Mesenteric fat pad (tissue), 1 donor: ENCODE measurements at places on chromosomes 2 and 18. TPM values are rescaled to one million over a fixed set of nuclear protein-coding genes. Genes with fewer than 3 reads are reported as not detected.

DNA sequence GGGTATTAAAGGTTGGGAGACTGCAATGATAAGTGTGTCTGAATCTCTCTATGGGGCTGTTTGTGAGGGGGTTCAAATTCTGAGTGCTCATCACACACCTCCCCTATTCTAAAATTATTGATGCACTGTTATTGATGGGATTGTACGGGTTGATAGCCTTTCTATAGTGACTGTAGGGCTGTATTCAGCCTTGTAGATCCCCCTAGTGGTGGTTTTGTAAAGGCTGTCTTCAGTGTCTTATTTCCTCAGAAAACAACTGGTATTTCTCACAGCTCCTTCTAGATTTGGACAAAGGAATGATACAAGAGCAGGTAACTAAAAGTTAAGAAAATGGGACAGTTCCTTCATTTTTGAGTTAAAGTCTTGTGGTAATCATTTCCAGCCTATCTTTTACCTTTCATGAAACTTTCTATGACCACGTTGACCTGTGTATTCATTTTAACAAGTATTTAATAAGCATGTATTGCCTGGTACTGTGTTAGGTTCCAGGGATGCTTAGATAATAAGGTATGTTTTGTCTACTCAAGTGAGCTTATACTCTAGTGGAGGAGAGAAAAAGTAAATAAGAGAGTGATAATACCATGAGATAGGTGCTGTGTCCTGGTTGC is 21.2 kb downstream of the SMAD4 start:
- DNase-seq, result no peak

Gene PELI1
- 47.4 TPM for total RNA-seq

DNA sequence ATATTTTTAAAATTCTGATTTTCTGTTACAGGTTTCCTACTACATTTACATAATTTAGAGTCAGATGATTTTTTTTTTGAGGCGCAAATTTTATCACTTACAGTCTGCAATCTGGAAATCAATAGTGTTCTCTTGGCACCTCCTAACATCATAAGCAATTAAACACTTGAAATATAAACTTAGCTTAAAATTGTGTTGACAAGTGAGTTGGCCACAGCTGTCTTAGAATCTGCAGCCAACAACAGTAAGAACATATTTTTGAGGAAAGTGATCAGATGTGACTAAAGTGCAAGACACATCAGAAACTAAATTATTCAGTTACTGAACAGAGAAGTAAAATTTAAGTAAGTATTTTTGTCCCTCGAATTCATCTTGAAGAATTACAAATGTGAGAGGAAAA is 726.7 kb upstream of the LRATD1 start:
- no peak for DNase-seq

DNA sequence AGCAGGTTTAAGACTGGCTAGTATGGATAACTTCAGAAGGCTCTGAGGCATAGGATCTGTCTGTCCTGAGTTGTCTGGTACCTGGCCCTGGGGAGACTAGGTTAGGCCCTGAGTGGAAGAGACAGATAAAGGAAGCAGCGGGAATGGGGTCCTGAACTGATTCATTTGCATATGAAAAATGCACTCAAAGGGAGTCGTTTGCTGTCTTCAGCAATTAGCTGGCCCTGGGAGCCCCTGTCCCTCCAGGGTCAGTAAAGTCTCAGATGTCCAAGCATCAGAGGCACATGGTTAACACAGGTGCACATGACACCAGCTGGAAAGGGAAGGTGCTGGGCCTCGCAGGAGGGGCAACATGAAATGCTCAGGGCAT is 172.4 kb downstream of the ACOXL start:
- no peak for DNase-seq

DNA sequence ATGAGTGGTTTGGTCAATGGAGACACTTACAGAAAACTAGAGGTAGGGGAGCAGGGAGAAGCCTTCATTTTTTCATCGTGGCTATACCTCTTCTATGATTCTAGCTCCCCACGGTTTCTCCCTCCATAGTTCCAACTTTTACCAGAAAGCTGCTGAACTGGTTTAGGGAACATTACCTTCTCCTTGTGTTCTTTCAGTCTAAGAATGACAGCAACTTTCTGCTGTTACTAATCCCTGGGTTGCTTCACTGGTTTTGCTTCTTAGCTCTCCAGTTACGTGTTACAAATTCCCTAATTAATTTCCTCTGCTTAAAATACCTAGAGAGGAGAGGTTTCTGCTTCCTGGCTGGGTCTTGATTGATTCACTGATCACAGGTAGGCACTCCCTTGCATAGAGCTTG is 499.9 kb downstream of the SLC4A3 start:
- DNase-seq, result no peak

GRCh38 chr2:236338495-236339184 is 74.4 kb upstream of the ASB18 start:
- DNase-seq, result no peak

- DNase-seq, result no peak
Observed at GRCh38 chr2:52874466-52875106, 893.0 kb upstream of the CHAC2 start.

- no peak for DNase-seq
Observed at GRCh38 chr18:41326311-41326710, 628.7 kb upstream of the PIK3C3 start.

GRCh38 chr2:215436705-215437565 is 1.1 kb upstream of the FN1 start:
- DNase-seq, result no peak

- DNase-seq, result no peak
Observed at GRCh38 chr2:21772624-21773023, 648.9 kb downstream of the TDRD15 start.

DNA sequence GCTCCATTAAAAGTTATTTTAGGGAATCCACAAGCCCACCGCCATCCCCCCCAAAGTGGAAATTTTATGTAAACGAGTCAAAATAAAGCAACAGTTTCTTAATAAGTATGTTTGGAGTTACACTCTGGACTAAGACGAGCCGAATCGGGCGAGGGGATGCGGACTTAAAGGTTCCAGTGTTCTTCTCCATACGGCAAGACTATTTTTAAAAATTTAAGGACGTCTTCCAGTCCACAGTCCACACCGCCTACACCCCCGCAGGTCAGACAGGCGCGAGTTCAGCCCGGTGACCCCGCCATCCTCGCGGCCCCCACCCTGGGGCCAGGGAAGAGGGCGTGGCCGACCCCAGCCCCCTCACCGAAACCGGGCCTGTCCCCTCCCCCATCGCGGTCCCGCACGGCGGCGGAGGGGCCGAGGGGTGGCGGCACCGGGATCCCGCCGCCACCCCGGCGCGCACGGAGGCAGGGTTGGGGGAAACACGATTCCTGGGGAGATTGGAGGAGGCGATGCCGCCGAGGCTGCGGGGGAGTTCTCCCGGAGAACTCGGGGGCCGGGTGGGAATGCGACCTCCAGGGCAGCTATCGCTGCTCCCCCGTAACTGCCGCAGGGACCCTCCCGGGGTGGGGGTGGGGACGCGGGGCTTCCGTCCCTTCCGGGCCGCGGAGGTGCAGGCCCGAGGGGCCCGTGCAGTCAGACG is 24.5 kb upstream of the SMAD7 start:
- no peak for DNase-seq

DNA sequence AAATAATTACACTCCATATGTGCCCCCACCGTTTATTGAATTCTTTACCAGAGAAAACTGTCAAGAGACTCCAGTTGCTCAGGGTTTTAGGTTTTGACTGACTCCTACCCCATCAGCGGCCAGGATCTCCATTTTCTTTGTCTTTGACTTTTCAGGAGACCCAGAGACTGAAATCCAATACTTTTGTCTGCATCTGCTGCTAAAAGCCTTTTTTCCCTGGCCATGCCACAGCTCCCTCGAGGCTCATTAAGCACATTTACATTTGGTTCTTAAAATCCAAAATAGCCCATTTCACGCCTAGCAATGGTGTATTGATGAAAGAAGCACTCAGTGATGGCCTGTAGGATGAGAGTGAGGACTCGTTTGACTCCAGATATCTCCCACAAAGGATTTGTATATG is 332.6 kb upstream of the ACVR2A start:
- no peak for DNase-seq

Gene GPR45
- not detected for total RNA-seq

DNA sequence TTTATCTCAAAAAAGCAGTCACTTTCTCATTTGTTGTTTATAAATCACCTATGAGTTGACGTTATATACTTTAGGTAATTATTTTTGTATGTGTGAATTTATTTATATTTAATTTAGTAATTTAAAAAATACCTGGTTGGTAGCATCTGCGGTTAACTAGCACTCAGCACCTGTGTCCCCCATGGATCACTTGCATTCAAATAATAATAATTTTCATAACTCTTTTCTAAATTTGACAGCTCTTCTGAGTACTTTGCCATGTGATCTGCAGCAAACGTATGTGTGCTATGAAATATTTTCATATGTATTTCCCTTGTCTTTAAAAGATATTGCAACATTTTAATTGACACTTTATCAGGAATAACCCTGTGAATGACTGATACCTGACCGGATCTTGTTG is 88.1 kb downstream of the CMPK2 start:
- DNase-seq, result no peak

GRCh38 chr2:134368009-134368817 is 114.3 kb downstream of the MGAT5 start:
- DNase-seq, result no peak

Gene KCNIP3
- 3.8 TPM for total RNA-seq

Gene RESP18
- total RNA-seq, result not detected

GRCh38 chr2:235094457-235094856 is 142.6 kb downstream of the SH3BP4 start:
- DNase-seq, result no peak

DNA sequence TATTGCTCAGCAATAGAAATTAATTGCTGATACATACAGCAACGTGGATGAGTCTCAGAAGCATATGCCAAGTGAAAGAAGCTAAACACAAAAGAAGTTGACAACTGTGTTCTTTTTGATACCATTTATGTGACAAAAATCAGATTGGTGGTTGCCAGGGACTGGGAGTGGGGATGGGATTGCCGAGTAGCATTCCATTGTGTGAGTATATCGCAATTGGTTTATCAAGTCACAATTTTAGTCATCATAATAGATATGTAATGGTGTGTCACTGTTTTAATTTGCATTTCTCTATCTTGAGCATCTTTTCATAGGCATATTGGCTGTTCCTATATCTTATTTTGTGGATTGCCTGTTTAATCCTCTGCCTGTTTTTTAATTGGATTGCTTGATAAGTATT is 20.9 kb downstream of the STRADB start:
- no peak for DNase-seq

Gene C1GALT1C1L
- total RNA-seq, result 2.5 TPM

GRCh38 chr2:3643371-3644245 is 14.4 kb upstream of the ALLC start:
- DNase-seq, result peak; percentile 85

DNA sequence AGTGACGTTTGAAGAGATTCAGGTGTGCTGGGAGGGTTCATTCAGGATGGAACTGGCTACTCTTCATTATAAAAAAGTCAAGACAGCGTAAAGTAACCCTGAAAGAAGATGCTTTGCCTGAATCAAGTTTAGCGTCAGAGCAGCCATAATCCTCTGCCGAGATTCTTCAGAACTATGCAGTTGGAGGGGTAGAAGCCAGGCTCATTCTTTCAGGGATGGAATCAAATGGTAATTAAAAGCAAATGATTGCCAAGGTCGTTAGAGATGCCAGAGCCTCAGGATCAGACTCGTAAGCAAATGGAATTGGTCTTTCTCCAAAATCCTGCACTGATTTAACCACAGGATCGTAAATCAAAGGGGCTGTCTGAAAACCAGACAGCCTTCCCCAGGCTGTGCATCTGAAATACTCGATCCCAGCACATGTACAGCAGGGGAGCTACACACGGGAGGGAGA is 21.9 kb downstream of the APCDD1 start:
- no peak for DNase-seq

Gene CCBE1
- total RNA-seq, result 2.3 TPM

Gene KCNK3
- total RNA-seq, result 1.9 TPM

Gene TOGARAM2
- 0.39 TPM for total RNA-seq
